ENCODE measurements at places on chromosomes 1 and 21. TPM values are rescaled to one million over a fixed set of nuclear protein-coding genes. Genes with fewer than 3 reads are reported as not detected.

The ADGRL2 gene
- total RNA-seq: 12.1 TPM

The NDUFS5 gene
- total RNA-seq: 359 TPM

The DNAI4 gene
- 14.3 TPM for total RNA-seq

The GPR137B gene
- total RNA-seq: 4.2 TPM

The OR2W3 gene
- total RNA-seq: 0.09 TPM

The PROX1 gene
- 0.33 TPM for total RNA-seq

The AIRE gene
- 11.9 TPM for total RNA-seq

The NEXN gene
- 0.52 TPM for total RNA-seq

The FMO3 gene
- 0.19 TPM for total RNA-seq

The LENEP gene
- total RNA-seq: 0.09 TPM

The RGS8 gene
- 0.19 TPM for total RNA-seq

The CTH gene
- 1.4 TPM for total RNA-seq

The FYB2 gene
- total RNA-seq: 4.7 TPM

The ZNF691 gene
- total RNA-seq: 12.5 TPM

The OR2T35 gene
- total RNA-seq: not detected

The FCGR3B gene
- 2.0 TPM for total RNA-seq

The FCRL6 gene
- 0.33 TPM for total RNA-seq

The MAP3K21 gene
- 0.94 TPM for total RNA-seq

The FNDC5 gene
- total RNA-seq: 3.5 TPM

The TSPAN2 gene
- 4.5 TPM for total RNA-seq

The LDLRAD1 gene
- total RNA-seq: not detected

The ATP1A4 gene
- 0.28 TPM for total RNA-seq

The SYCP1 gene
- total RNA-seq: 0.05 TPM

The ASPM gene
- total RNA-seq: 39.7 TPM

The OR2G6 gene
- not detected for total RNA-seq

The IFFO2 gene
- total RNA-seq: 5.1 TPM

The CNIH4 gene
- 29.3 TPM for total RNA-seq

The TFF2 gene
- not detected for total RNA-seq

The LIN28A gene
- under 0.01 TPM for total RNA-seq
